GM23338 (cell line): ENCODE measurements at places on chromosomes 13 and 19. TPM values are rescaled to one million over a fixed set of nuclear protein-coding genes. Genes with fewer than 3 reads are reported as not detected.

- H3K27ac ChIP-seq: no peak overlapping the region
- H3K4me1 ChIP-seq: peaks cover 24% of the 10 kb centered on the region
- no peak for DNase-seq
- H3K27me3 ChIP-seq: peaks cover 12% of the 10 kb centered on the region
Observed at GRCh38 chr19:293436-294110, 2.4 kb upstream of the PLPP2 start.

DNA sequence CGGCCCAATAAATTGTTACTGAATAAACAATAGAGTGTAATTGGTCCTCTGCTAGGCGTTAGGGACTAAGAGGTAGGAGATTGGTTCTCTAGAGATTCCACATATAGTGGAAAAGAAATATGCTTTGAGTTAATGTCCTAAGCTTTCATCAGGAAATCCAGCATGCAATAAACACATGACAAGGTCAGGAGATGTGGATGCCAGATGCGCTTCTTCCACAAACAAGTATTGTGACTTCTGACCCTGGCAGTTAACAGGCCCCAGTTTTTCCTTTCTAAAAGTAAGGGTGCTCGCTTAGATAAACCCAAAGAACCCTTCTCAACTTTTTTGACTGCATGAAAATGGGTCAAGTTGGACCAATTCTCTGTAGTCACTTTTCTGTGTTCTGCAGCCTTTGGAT lies 146.5 kb upstream of the SOX21 start:
- H3K4me1 ChIP-seq: peaks cover 3% of the 10 kb centered on the region; the same call in 1 of the 2 replicates
- no peak overlapping the region for H3K4me3 ChIP-seq
- no peak overlapping the region for H3K27ac ChIP-seq
- DNase-seq: no peak
- H3K27me3 ChIP-seq: no peaks in the 10 kb centered on the region

- H3K4me1 ChIP-seq: no peaks in the 10 kb centered on the region
- DNase-seq: no peak
- H3K36me3 ChIP-seq: no peaks in the 10 kb centered on the region
- no peak overlapping the region for H3K27ac ChIP-seq
- no peak overlapping the region for H3K4me3 ChIP-seq
- H3K27me3 ChIP-seq: no peaks in the 10 kb centered on the region
Observed at GRCh38 chr13:65505941-65506340, 1724.2 kb downstream of the PCDH9 start.

DNA sequence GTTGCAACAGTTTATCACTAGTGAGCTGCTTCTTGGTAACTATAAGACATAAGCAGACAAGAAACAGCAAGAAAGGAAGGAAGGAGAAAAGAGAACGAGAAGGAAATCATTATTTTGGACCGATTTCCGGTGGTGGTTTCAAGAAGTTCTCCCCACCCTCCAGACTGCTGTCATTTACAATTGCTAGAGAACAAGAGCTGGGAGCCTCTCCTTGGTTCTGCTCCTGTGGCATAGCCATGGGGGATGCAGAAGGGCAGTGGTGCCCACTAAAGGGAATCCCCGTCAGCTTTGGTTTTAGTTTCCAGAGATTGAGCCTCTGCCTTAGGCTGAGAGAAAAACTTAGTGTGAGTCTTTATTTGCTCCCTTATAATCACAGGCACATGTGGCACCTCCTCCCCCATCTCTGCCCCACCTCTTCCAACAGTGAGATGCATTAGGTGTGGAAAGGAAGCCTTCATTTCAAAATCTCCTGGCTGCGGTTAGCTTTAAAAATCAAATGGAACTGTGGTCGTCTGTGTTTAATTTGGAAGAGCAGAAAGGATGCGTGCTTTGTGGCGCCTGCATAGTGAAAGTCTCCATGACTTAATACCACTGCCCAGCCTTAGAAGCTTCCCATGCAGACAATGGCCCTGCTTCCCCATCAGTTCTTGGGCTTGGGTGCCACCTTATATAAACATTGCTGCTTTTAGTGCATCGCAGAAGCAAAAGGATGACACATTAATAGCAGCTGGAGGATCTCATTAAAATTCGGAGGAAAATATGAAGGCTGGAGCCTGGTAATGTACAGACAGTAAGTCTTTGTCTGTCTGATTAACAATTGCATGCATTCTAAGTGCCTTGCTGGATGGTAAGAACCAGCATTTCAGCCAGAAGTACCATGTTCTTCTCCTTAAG lies 25.0 kb downstream of the LRCH1 start:
- 0 out of 2 replicates have a peak, but pooled peaks cover 12% of the 10 kb centered on the region for H3K4me1 ChIP-seq
- no peak overlapping the region for H3K27ac ChIP-seq
- no peak overlapping the region for H3K4me3 ChIP-seq
- DNase-seq: no peak
- H3K27me3 ChIP-seq: no peaks in the 10 kb centered on the region

DNA sequence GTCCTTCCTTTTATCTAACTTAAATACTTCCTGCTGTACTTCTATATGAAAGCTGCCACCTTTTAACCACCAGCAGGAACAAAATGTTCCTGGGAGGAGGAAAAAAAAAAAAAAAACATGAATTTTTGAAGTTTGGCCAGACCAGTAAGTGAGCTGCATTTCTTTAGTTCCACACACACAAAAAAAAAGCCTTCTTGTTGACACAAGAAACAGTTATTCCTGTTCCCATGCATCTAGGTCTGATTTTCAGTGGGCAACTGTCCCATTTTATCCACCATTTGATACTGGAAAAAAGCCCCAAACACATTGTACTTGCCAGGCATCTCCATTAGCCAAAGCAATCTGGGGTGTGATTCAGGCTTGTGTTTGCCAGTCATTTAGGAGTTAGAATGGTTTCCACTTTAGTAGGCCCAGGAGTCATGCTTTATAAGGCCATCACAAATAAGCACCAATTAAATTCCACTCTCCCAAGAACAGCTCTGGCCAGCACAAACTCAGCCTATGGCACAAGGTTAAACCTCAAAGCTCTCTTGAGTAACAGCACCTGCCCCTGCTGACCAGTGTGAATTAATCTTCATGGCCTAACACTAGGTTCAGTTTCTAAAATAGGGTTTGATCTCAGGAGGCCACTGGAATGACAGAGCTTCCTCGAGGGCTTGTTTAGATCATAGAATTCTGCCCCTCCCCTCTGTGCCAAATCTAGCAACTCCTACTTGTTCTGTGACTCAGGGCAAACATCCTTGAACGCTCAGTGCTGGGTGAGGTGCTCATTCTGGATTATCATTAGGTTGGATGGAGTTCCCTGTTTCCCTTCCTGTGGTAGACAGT lies 67.1 kb downstream of the NUFIP1 start:
- H3K4me1 ChIP-seq: peaks cover 15% of the 10 kb centered on the region
- DNase-seq: no peak
- H3K4me3 ChIP-seq: no peak overlapping the region
- H3K27me3 ChIP-seq: no peaks in the 10 kb centered on the region
- no peak overlapping the region for H3K27ac ChIP-seq
- no peaks in the 10 kb centered on the region for H3K36me3 ChIP-seq

DNA sequence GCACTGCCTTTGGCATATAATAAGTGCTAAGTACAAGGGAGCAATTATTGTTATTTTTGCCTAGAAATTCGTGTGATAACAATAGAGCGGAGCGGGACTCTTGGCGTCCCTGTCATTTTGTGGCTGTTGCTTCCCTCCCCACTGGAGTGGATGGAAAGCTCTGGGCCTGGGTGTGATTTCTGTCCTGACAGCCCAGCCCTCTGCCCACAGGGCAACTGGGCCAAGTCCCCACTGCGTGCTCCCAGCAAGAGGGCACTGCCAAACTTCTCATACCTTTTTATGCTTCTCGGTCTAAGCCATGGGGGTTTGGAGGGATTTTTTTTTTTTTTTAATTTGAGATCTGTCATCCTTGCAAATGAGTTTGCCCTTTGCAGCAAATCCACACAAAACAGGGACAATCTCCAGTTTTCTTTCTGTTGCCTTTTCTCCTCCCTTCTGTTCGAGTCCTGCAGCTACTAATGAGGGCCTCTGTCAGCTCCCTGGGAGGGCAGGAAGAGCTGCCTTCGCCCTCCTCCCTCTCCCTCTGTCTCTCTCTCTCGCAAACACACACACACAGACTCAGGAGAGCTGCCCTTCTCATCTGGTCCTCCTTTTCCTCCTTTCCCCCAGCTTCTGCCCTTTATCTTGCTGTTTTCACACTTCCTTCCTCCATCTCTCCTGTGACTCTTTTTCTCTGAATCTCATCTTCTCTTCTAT lies 103.9 kb downstream of the DNAJC15 start:
- no peaks in the 10 kb centered on the region for H3K27me3 ChIP-seq
- H3K4me3 ChIP-seq: no peak overlapping the region
- H3K4me1 ChIP-seq: peaks cover 26% of the 10 kb centered on the region
- no peaks in the 10 kb centered on the region for H3K36me3 ChIP-seq
- peak; percentile 30 for DNase-seq
- H3K27ac ChIP-seq: no peak overlapping the region

GRCh38 chr19:40594255-40594654 lies 6.9 kb upstream of the LTBP4 start:
- peak; percentile 77 for DNase-seq
- H3K27ac ChIP-seq: no peak overlapping the region
- H3K36me3 ChIP-seq: no peaks in the 10 kb centered on the region
- H3K4me1 ChIP-seq: peaks cover 20% of the 10 kb centered on the region
- peaks cover 38% of the 10 kb centered on the region for H3K27me3 ChIP-seq

DNA sequence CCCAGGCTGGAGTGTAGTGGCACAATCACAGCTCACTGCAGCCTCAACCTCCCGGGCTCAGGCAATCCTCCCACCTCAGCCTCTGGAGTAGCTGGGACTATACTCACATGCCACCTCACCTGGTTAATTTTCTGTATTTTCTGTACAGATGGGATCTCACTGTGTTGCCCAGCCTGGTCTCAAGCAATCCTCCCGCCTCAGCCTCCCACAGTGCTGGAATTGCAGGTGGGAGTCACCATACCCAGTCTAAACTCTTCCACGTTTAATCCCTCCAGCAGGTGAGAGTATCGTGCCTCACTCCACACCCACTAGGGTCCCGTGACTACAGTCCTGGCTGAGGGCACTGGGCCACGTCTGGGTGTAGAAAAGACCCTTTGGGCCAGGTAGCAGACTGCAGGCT lies 16.5 kb downstream of the BCAT2 start:
- no peak overlapping the region for H3K4me3 ChIP-seq
- no peaks in the 10 kb centered on the region for H3K36me3 ChIP-seq
- no peaks in the 10 kb centered on the region for H3K27me3 ChIP-seq
- DNase-seq: no peak
- peaks cover 7% of the 10 kb centered on the region for H3K4me1 ChIP-seq

ZNF69 gene
- total RNA-seq: 42.3 and 60.4 TPM in 2 replicates

MCEMP1 gene
- total RNA-seq: not detected in 2 replicates
